ENCODE measurements at places on chromosomes 13 and 19.

DNA sequence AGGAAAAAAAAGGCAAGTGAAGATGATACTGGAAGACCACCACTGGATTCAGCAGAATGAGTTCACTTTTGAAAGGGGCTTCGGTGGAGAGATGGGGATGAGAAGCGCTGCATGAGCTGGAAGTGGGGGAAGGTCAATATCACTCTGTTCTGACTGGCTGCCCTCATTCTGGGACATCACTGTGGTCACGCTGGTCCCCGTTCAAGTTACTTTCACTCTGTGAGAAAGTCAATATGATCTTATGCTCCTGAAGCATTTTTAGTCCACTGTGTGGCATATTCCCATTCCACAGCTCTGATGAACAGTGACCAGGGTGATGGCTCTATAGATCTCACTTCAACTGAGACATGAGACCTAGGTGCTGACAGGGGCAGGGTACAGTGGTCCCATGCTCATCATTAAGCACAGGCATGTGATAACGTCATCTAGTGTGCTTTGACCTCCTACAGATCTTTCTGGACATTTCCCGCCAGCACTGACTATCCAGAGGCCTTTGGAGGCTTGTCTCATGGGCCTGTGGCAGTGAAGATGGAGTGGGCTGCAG, 40.2 kb upstream of the GPR183 start:
- DNase-seq = no peak

- DNase-seq = peak; percentile 71
Measured at GRCh38 chr19:13172346-13173138, 22.3 kb downstream of the IER2 start.

- peak; percentile 73 for DNase-seq
Measured at GRCh38 chr19:12946092-12946721, 545 bp downstream of the RAD23A start.

- DNase-seq = no peak
Measured at GRCh38 chr19:54532528-54532927, 29.9 kb downstream of the LAIR2 start.

GRCh38 chr13:73940098-73940497, 194.1 kb downstream of the KLF12 start:
- no peak for DNase-seq

DNA sequence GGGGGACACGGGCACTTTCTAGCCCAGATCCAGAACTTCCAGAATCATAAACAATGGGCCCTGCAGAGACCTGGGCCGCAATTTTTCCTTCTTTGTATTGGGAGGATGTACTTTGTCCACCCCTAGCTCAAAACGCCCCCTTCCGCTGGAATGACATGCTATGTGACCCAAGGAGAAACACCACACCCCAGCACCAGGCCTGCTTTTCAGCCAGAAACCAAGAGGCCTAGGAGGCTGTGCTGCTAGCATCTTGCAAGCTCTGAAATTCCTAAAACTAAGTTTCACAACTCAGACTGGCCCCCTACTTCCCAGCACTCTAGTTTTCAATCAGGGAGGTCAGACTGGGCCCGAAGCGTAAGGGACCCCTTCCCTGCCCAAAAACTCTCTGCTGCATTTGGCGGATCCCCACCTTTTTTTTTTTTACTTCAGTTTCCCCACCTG, 538 bp downstream of the LSM4 start:
- DNase-seq = no peak

GRCh38 chr13:48655291-48655690, 1.6 kb downstream of the CYSLTR2 start:
- DNase-seq = no peak

GRCh38 chr13:91722267-91722884, 324.0 kb downstream of the GPC5 start:
- no peak for DNase-seq

GRCh38 chr13:34901572-34901971, 40.5 kb upstream of the NBEA start:
- no peak for DNase-seq

DNA sequence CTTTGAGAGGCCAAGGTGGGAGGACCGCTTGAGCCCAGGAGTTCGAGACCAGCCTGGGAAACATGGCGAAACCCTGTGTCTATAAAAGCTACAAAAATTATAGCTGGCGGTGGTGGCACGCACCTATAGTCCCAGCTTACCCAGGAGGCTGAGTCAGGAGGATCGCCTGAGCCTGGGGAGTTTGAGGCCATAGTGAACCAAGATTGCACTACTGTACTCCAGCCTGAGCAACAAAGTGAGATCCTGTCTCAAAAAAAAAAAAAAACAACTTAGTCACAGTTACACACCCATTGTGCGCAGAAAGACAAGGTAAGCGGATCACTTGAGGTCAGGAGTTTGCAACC, 728 bp upstream of the DENND1C start:
- no peak for DNase-seq

GRCh38 chr19:40571831-40572495, 4.7 kb upstream of the SHKBP1 start:
- no peak for DNase-seq

DNA sequence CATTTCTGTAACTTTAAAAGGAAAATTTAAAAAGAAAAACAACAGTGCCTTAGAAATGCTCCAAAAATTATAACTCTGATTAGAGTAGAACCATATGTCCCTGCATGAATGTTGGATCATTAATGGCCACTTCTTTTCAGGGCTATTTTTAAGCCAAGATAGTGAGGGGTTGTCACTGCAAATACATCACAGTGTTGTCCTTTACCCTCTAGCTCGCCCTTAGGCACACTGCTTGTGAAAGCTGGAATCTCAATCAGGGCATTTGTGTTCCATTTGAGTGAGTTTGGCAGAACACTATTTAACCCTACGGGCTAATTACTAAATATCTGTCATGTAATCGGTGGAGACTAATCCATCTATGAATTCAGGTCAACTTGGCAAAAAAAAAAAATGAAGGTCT, 212.2 kb downstream of the NHLRC3 start:
- no peak for DNase-seq

- no peak for DNase-seq
Measured at GRCh38 chr19:41369769-41370168, 5.8 kb upstream of the B9D2 start.

DNA sequence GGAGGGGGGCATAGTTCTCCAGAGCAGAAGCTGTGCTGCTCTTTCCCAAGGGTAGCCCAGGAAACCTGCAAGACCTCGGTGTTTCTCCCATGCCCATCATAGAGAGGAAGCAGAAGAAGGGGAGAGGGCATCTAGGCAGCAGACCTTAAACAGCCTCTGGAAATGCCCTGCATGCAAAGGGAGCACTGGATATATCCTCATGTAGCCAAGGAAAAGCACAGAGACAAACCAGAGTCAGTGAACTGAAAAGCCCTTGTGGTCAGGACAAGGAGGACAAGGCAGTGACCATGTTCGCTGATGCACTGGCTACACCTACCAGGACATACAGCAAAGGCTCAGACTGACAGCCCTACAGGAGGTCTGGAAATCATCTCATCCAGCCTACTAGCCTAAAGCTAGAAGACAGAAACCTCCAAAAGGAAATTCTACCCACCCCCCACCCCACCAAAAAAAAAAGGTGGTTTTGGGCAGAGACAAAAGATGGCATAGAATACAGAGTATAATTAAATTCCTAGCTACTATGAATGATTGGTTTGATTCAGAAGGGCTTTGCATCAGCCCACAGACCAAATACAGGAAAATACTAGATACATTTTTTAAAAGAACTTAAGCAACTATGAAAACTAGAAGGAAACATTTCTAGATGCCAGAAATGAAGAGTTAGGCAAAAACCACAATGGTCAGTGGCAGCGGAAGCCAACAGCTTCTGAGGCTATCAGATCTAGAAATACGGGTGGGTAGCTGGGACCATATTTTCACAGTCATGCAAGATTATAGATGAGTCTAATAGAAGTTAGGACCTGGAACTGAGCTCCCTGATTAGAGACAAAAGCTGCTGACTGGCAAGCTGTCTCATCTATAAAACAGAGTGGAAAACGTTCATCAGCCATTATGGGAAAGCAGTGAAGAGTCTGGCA, 4.4 kb upstream of the TBC1D4 start:
- no peak for DNase-seq

DNA sequence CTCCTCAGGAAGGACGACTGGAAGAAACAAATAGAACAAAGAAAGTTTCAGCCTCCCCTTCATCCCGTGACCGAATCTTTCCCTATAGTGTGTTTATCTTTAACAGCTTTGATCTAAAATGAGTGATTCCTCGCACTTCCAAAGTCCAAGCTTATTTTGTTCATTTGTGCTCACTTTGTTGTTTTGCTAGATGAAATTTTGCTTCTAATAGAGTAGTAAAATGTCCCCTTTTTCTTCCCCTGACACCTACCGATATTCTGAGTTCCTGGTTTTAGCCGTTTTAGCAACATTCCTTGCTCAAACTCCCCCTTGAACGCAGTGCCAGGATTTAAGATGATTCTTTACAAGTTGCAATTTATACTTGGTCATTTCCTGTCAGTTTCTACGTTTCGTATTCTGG, 204.2 kb downstream of the FGF9 start:
- no peak for DNase-seq

DNA sequence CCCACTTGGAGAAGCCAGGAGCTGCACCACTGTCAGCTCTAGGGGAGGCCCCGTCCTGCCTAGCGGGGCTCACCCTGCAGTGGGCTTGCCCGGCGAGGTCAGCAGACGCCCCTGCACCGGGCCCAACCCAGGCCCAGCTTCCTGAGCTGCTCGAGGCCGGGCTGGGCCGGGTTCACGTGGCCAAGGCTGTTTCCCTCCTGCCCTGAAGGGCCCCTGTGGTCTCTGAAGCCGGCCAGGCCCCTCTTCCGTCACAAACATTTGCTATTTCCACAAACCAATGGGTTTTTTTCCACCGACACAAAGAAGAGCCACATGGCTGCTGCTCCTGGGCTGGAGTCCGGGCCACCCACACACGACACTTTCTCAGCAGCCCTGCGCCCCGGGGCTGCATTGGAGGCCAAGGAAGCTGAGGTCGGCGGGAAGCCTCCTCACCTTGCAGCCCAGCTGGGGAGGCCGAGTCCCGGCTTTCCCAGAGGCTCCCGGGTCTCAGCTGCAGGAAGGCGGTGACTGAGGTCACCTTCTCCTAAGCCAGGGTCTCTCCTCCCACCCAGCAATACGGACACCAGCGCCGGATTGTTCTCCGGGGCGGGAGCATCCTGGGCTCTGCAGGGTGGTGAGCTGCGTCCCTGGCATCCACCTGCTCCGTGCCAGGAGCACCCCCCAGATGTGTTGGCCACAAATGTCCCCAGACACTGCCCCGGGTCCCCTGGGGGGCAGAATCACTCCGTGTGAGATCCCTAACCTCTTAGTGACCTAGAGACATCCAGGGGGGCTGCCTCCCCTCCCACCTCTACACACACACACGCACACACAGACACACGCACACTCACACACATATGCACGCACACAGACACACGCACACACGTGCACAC, 80.5 kb downstream of the GADD45B start:
- DNase-seq = no peak

- DNase-seq = no peak
Measured at GRCh38 chr19:45794627-45795026, 2.0 kb upstream of the DMWD start.

DNA sequence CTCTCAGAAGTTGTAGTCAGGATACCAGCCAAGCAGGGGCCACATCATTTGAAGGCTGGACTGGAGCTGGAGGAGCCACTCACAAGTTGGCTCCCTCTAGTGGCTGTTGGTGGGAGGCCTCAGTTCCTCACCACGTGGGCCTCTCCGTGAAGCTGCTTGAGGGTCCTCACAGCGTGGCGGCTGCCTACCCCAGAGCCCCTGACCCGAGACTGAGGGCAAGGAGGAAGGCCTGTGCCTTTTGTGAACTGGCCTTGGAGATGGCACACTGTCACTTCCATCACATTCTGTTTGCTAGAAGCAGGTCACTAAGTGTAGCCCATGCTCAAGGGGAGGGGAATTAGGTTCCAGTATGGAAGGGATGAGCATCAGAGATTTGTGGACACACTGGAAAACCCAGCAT, 14.6 kb downstream of the GNA11 start:
- peak; percentile 70 for DNase-seq

DNA sequence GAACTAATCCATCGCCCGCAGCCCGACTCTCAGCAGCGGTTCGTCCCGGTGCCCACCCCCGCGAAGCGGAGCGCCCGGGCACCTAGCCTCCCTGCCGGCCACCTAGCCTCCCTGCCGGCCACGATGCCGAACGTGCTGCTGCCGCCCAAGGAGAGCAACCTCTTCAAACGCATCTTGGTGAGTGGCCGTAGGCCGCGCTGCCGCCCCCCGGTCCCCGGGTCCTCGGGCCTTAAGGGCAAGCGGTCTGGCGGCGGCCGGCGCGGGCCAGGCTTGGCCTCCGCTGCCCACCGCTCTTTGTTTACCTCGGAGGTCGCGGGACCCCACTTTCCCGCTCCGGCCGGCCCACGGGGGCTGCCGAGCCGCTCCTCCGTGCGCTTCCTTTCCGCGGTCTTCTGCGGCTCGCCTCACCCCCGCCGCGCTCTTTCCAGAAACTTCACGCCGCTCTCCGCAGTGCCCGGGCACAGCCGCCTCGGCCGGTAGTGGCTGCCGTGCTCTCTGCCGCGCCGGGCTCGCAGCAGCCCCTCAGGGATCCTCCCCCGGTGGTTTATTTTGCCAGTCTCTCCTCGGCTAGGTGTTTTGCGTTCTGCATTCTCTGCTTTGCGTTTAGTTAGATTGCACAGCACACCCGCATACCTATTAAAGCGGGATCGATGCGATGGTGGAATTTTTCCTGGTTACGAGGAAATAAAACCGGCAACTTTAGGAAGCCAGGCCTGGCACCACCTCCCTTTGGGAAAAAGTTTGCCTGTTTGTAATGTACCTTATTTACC, 524 bp downstream of the NAA16 start:
- DNase-seq = peak; percentile 74

GRCh38 chr13:68047889-68048288, 817.8 kb upstream of the PCDH9 start:
- no peak for DNase-seq

DNA sequence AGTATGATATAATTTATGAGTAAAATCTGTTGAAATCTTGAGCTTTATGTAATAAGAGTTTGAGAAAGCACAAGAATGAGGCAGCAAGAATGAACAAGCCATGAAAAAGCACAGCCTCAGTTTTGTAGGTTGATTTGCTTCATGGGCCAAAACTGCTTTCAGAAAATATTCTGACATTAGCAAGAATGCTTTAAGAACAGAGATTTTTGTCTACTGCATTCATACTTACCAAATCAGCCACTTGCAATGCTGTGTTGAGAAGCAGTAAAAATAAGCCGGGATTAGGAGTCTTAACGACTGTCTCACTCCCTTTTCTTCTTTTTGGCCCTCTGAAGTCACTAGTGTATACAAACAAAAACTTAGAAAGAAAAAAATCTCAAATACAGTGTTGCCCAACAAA, 114.5 kb downstream of the POSTN start:
- DNase-seq = no peak
